Thymus (tissue), 14 donors: ENCODE measurements at places on chromosomes 5 and 9. TPM values are rescaled to one million over a fixed set of nuclear protein-coding genes. Genes with fewer than 3 reads are reported as not detected.

Gene OR1J2
- total RNA-seq = not detected

Gene MEIKIN
- total RNA-seq = 0.14 TPM

Gene KLHL3
- 5.8 TPM for total RNA-seq

Gene NME5
- total RNA-seq = 1.2 TPM

Gene CDC20B
- 0.19 TPM for total RNA-seq

Gene PCDHB15
- 0.33 TPM for total RNA-seq

DNA sequence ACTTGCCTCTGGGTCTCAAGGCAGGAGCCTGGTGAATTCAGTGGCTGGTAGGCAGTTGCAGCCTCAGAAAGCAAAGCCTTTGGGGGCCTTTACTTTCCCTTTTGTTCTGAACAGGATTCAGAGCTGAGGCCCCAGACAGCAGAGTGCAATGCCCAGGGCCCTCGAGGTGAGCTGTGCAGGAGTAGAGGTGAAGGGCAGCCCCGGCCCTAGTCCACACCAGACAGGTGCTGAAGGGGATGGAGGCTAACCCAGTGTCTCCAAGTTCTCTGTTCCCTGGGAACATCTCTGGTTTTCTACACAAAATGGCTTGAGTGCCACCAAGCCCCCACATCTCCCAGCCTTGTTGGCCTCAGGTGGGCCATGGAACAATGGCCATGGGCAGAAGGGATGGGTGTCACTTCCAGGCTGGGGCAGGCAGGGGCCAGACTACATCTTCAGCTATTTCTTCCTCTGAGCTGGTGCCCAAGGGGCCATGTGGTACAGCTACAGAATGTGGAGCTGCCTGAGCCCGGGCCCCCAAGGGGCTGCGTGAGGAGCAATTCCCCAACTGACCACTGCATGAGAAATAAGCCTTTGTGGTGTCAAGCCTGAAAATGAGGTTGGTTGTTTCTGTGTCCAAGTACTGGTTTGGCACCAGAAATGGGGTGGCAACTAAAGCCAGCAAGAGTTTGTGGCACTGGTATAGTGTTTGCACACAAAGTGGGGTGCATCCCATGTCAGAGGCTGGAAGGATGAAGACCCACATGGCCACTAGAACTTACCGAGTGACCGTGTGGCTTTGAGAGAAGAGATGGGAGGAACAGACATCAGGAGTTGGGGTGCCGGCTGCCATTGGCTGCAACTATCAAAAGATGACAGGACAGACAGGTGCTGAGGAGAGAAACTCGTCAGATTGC is 57.8 kb downstream of the BARX1 start:
- H3K4me1 ChIP-seq = no peaks in the 10 kb centered on the region
- no peak overlapping the region for H3K27ac ChIP-seq
- no peaks in the 10 kb centered on the region for H3K27me3 ChIP-seq
- no peak for DNase-seq
- H3K36me3 ChIP-seq = no peaks in the 10 kb centered on the region

GRCh38 chr5:156395306-156395675 is 68.3 kb downstream of the SGCD start:
- no peak overlapping the region for H3K4me3 ChIP-seq
- DNase-seq = no peak
- H3K27ac ChIP-seq = no peak overlapping the region
- no peaks in the 10 kb centered on the region for H3K27me3 ChIP-seq

DNA sequence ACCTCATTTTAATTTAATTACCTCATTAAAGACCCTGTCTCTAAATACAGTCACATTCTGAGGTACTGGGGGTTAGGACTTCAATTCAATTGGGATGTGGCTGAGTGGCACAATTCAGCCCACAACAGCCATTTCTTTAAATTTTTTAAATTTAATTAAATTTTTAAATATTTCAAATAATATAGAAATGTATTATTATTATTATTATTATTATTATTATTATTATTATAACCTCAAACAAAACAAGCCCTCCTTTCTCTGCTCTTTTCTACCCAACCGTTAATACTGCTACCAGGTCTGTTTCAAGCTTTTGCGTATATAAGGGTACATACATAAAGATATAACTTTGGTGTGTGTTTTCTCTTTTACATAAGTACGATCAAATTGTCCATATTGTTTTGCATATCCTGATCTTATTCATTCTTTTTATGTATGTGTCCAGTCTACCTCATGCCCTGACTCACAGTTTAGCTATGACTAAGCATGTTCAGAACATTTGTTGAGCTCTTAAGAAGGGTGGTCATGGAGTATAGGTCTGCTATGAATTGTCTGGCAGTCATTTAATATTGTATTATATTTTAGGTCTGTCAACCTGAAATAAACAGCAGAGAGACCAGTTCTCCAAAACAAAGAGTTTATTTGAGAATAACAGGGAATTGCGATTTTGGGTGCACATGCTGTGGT is 16.1 kb upstream of the RAB14 start:
- H3K27me3 ChIP-seq = no peaks in the 10 kb centered on the region
- DNase-seq = no peak
- no peaks in the 10 kb centered on the region for H3K36me3 ChIP-seq
- H3K4me3 ChIP-seq = no peak overlapping the region
- no peak overlapping the region for H3K27ac ChIP-seq

GRCh38 chr5:73045623-73046022 is 74.8 kb upstream of the TMEM171 start:
- H3K27me3 ChIP-seq = no peaks in the 10 kb centered on the region
- H3K4me3 ChIP-seq = no peak overlapping the region
- DNase-seq = no peak
- H3K4me1 ChIP-seq = no peaks in the 10 kb centered on the region

DNA sequence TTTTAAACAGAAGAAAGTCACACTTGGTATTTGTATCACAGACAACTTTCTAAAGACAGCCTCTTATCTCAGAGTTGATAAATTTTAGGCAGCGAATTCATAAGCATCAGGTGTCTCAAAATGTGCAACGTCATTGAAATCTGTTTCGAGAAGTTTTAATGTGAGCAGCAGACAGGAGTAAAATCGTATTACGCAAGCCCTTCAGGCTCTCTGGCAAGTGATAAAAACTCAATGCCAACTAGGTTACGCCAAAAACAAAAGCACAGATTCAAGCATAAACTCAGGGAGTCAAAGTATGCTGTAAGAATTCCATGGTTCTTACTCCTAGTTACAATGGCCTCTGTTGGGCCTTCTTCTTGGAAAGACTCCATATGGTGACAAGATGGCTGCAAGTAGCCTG is 244.7 kb downstream of the SEMA5A start:
- H3K4me3 ChIP-seq = no peak overlapping the region
- no peaks in the 10 kb centered on the region for H3K36me3 ChIP-seq
- DNase-seq = no peak
- no peaks in the 10 kb centered on the region for H3K4me1 ChIP-seq

DNA sequence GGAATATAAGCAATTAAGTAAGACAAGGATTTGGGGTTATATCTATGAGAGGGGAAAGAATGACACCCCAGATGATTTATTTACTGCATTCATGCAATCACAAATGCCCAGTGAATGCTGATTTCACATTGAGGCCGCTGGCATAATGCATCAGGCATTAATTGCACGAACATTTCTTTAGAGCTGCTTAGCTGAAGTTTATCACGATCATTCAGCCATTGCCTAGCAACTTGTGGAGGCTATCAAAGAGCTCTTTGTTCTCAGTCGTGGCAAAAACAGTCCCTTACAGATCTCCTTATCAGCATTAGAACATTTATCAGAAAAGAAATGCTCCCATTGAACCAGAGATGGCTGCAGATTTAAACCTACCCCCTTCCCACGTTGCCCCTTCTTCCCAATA is 88.7 kb upstream of the PRRC1 start:
- no peak overlapping the region for H3K27ac ChIP-seq
- no peaks in the 10 kb centered on the region for H3K36me3 ChIP-seq
- no peaks in the 10 kb centered on the region for H3K27me3 ChIP-seq

DNA sequence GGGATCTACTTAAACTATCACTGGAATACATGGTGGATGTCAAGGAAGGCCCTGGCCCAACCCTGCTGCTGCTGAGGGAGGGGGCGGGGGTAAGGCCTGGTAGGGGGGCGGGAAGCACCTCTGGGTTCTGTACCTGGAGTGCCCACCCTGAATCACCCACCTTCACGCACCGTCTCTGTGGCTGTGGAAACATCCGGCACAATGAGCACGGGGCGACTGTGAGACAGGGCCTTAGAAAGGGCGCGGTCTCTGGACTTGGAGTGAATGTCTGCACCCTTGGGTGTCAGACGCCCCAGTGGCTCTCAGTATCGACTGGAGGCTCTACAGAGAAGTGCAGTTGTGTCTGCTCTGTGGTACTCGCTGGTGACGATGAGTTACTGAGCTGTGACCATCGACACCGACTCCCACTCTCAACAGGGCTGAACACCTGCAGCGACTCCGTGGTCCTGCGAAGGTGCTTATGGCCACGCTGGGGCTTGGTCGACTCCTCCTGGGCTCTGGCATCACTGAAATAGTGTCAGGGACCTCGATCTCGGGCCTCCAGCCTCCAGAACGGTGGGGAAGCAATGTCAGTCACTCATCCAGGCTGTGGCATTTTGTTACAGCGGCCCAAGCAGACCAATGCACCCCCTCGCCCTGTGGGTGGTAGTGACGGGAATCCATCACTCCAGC is 25.5 kb upstream of the SLC6A19 start:
- H3K4me3 ChIP-seq = no peak overlapping the region
- H3K27me3 ChIP-seq = no peaks in the 10 kb centered on the region
- no peak overlapping the region for H3K27ac ChIP-seq
- no peaks in the 10 kb centered on the region for H3K36me3 ChIP-seq

- no peaks in the 10 kb centered on the region for H3K36me3 ChIP-seq
- H3K4me3 ChIP-seq = no peak overlapping the region
- DNase-seq = no peak
- no peak overlapping the region for H3K27ac ChIP-seq
Observed at GRCh38 chr5:58893551-58893950, 310.7 kb downstream of the RAB3C start.

- peaks cover 4% of the 10 kb centered on the region for H3K4me1 ChIP-seq
- DNase-seq = no peak
- no peak overlapping the region for H3K27ac ChIP-seq
- no peaks in the 10 kb centered on the region for H3K36me3 ChIP-seq
- no peak overlapping the region for H3K4me3 ChIP-seq
- peaks cover 4% of the 10 kb centered on the region for H3K27me3 ChIP-seq
Observed at GRCh38 chr5:1127959-1128785, 16.3 kb upstream of the SLC12A7 start.

DNA sequence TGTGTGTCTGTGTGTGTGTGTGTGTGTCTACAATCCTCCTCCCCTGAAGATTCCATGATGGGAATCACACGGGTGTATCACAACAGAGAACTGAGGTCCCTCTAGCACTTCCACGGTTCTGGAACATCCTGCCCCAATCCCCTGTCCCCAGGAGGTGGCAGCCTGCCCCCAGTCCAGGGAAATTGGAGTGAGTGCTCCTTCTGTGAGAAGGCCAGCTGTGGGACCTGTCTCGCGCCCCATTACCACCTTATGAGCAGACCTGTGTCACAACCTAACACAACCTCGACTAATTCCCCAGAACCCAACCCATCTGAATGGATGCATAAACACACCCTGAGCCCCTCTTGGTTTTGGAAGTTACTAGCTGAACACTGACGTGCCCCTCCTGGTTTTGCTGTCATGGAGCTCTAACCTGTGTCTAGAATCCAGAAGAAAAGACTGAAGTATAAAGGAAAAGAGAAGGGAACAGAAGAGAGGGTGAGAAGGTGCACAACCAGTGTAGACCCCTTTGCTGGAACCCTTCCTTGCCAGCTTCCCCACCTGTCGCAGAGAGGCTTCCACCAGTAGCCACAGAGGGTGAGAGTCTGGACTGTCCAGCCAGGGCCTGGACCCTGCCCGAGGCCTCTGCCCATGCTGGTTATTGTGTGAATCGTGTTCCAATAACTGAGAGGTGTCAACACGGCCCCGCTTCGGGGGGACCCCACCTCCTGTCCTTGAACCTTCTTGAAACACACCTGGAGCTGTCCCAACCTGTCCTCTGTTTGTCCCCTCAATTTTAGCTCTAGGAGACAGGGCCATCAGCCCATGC is 3.4 kb downstream of the BTNL9 start:
- no peak overlapping the region for H3K4me3 ChIP-seq
- no peaks in the 10 kb centered on the region for H3K36me3 ChIP-seq
- H3K4me1 ChIP-seq = no peaks in the 10 kb centered on the region
- H3K27ac ChIP-seq = no peak overlapping the region
- DNase-seq = no peak

DNA sequence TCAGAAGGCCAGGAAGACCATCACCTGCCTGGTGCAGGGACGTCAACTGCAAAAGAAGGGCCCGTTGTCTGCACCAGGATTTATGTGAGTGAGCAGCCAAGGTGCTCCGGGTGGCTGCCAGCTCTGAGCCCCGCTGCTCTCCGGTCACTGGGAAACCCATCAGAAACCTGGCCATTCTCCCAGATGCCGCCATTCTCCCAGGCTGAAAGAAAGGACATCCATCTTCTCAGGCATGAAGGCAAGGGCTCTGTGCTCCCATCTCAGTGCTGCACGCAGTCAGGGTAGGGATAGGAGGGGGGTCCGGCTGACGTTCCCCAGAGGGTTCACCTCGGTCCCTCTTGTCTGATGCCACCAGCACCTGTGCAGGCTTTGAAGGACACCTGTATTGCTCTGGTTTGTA is 158.4 kb downstream of the ERCC6L2 start:
- no peak overlapping the region for H3K27ac ChIP-seq
- H3K36me3 ChIP-seq = no peaks in the 10 kb centered on the region
- no peak for DNase-seq
- H3K4me3 ChIP-seq = no peak overlapping the region
- H3K4me1 ChIP-seq = no peaks in the 10 kb centered on the region
- peaks cover 22% of the 10 kb centered on the region for H3K27me3 ChIP-seq

GRCh38 chr9:33878691-33879366 is 61.9 kb downstream of the UBE2R2 start:
- DNase-seq = no peak
- H3K36me3 ChIP-seq = no peaks in the 10 kb centered on the region
- H3K27me3 ChIP-seq = no peaks in the 10 kb centered on the region
- no peak overlapping the region for H3K4me3 ChIP-seq

DNA sequence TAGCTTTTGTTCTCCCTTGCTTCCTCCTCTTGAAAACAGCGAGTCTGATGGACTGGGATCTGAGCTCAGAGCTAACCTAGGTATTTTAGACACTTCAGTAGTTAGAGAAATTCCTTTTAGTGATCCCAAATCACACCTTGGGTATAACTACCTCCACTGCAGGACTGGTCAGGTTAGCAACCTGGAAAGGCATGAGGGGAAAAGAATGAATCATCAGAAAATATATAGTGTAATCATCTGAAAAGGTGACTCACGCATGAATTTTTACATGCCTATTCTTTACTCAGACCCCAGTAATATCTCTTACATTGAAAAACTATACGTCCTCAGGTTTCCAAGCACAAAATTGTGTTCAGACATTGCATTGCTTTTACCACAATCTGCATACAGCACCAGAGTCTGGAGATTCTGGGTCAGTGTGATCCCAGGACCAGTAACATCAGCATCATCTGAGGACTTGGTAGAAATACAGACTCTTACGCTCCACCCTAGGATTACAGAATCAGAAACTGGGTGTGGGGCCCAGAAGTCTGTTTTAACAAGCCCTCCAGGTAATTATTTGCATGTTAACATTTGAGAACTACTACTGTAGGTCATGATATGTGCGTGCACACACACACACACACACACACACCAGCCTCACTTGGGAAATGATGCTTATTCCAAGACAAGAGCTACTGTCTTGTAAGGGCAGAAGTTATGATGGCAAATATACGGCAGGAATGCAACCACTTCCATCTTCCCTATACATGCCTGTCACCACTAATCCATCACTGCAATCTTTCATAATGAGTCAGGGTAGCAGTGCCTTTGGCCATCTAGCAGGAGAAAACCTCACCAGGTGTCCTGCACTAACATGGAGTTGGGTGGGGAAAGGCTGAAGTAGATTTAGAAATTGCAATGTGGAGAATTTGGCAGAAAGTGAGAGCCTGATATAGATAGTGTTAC is 271.6 kb upstream of the MAP3K1 start:
- no peaks in the 10 kb centered on the region for H3K27me3 ChIP-seq
- no peak overlapping the region for H3K27ac ChIP-seq
- no peaks in the 10 kb centered on the region for H3K36me3 ChIP-seq
- no peak for DNase-seq
- H3K4me3 ChIP-seq = no peak overlapping the region
